ENCODE measurements at places on chromosomes 6 and 20. TPM values are rescaled to one million over a fixed set of nuclear protein-coding genes. Genes with fewer than 3 reads are reported as not detected.

Gene GSTA1
- total RNA-seq: not detected

Gene IBTK
- total RNA-seq: 35.0 TPM

Gene VWA7
- total RNA-seq: 1.5 TPM

Gene GRIK2
- 0.39 TPM for total RNA-seq

Gene OR2B6
- 0.14 TPM for total RNA-seq

Gene PDE7B
- 0.83 TPM for total RNA-seq

Gene SCRT2
- not detected for total RNA-seq

Gene ZSCAN26
- total RNA-seq: 5.7 TPM

Gene MRPL18
- total RNA-seq: 84.8 TPM

Gene PLN
- not detected for total RNA-seq

Gene HAO1
- not detected for total RNA-seq

Gene MOCS3
- 6.3 TPM for total RNA-seq

Gene MEI4
- not detected for total RNA-seq

Gene TCFL5
- total RNA-seq: 3.1 TPM

Gene TGM3
- total RNA-seq: not detected

Gene TMEM200A
- 0.07 TPM for total RNA-seq

Gene PKIB
- 1.6 TPM for total RNA-seq

Gene MAK
- total RNA-seq: 0.15 TPM

Gene TREM2
- total RNA-seq: not detected

Gene RAET1G
- total RNA-seq: 9.8 TPM

Gene JPH2
- total RNA-seq: 3.2 TPM

Gene GNL1
- 35.3 TPM for total RNA-seq

Gene GSTA4
- 8.4 TPM for total RNA-seq

Gene ADAM33
- total RNA-seq: not detected

Gene RMND1
- 14.2 TPM for total RNA-seq

Gene OPRM1
- not detected for total RNA-seq

Gene CALHM4
- total RNA-seq: not detected

Gene TMX4
- total RNA-seq: 14.2 TPM

Gene HLA-DRA
- total RNA-seq: not detected

Gene FOXA2
- 17.8 TPM for total RNA-seq

Gene GABRR1
- not detected for total RNA-seq

Gene BACH2
- total RNA-seq: 0.64 TPM

Gene TREML2
- not detected for total RNA-seq

Gene DCDC2
- total RNA-seq: 2.5 TPM

Gene PRSS35
- 0.07 TPM for total RNA-seq

Gene MCHR2
- total RNA-seq: not detected

Gene DNAAF9
- 5.5 TPM for total RNA-seq

Gene MDC1
- 16.4 TPM for total RNA-seq

Gene SLC22A16
- not detected for total RNA-seq

Gene LAMA4
- 1.4 TPM for total RNA-seq

Gene TREML4
- total RNA-seq: not detected

Gene LCA5
- total RNA-seq: 0.84 TPM

Gene HEY2
- total RNA-seq: 0.07 TPM

Gene PRDM13
- total RNA-seq: 0.84 TPM

Gene SMLR1
- not detected for total RNA-seq

Gene OR2H1
- total RNA-seq: not detected

Gene NRN1
- total RNA-seq: 0.65 TPM

Gene GNAS-AS1
- not detected for total RNA-seq

Gene CTCFL
- total RNA-seq: not detected

All from A549 treated with GW870086 at 1 μM for 4 hours (cell line).